ENCODE measurements at places on chromosomes 5 and 9.

GRCh38 chr5:160280384-160281095 is 31.8 kb downstream of the CCNJL start:
- no peak for DNase-seq

DNA sequence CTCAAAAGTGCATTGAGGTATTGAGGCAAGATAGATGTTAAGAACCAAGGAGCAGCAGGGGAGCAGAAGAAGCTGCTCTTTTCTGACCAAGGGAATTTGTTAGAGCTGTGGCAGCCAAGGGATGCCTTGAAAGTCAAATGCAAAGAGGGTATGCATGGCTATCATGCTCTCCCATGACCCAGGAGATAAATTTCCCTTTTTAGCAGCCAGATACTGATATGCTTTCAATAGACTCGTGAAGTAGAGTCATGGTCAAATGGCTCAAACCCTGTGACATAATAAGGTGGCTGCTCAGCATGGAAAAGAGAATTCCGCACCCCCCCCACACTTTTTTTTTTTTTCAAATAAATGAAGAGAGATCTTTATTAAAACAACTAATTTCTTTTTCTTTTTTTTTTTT is 180.9 kb upstream of the ACTBL2 start:
- DNase-seq = no peak

GRCh38 chr9:77019926-77020412 is 514 bp downstream of the FOXB2 start:
- no peak for DNase-seq

DNA sequence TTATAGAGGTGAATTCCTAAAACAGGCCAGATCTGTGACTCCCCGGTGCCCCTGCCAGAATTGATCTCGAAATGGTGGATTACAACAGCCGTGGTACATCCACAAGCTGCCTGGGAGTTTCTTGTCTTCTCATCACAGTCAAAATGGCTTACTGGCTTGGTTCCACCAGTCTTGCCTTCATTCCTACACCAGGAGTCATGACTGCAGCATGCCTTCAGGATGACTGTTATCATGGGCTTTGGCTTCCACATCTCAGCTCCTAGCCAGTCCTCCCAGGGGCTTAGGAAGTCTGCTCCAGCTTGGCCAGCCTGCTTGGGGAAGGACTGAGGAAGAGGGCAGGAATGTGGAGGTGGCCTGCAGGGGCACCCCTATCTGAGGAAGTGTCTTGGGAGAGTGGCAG is 132.9 kb upstream of the NR3C1 start:
- DNase-seq = no peak

- DNase-seq = no peak
Observed at GRCh38 chr5:10987276-10987924, 226.4 kb upstream of the DAP start.

DNA sequence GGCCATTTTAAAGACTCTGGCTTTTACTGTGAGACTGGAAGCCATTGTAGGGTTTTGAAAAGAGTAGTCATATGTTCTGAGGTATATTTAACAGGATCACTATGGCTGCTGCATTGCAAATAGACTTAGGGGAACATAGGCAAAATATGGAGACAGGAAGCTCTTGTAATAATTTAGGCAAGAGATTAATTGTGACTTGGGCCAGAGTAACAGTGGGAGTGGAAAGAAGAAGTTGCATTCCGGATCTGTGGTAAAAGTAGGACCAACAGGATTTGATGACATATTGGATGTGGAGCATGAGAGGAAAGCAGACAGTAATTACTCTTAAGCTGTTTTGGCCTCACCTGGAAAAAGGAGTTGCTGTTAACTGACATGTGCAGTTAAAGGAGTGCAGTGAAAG is 85.6 kb downstream of the SMIM15 start:
- no peak for DNase-seq

DNA sequence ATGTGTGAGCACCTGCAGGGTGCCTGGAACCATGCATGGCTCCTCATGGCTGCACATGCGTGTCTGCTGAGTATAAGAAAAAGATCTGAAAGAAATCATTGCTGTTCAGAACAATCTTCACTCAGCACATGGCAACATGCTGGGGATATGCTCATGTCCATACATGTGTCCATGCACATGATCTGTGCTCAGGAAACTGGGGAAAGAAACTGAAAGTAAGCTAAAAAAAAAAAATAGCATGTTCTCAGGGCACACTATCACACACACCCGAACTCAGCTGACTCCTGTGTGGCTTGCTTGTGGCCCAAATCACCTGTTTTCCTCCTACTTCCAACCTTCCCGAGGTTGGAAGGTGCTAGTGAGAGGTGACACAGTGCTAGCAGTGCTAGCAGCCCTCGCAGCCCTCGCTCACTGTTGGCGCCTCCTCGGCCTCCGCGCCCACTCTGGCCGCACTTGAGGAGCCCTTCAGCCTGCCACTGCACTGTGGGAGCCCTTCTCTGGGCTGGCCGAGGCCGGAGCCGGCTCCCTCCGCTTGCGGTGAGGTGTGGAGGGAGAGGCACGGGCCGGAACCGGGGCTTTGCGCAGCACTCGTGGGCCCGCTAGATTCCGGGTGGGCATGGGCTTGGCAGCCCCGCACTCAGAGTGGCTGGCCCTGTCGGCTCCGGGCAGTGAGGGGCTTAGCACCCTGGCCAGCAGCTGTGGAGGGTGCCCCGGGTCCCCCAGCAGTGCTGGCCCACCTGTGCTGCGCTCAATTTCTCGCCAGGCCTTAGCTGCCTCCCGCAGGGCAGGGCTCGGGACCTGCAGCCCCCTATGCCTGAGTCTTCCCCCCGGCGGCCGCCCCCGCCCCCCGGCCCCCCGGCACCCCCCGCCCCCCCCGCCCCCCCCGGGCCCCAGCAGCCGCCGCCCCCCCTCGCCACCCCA is 76.0 kb downstream of the GADD45G start:
- no peak for DNase-seq

DNA sequence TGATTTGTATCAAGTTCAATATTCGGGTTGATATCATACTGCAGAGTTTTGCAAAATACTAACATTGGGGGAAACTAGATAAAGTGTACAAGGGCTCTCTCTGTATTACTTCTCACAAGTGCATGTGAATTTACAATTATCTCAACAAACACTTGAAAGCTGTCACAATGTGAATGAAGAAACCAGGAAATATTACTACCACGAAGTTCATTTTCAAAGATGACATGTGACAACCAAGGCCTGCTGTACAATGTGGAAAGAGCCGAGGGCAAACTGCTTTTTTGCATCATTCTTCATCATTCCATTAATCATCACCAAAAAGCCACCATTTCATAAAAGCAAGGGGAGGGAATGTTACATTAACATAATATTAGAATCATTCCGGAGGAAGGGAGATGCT is 310.0 kb downstream of the GLIS3 start:
- no peak for DNase-seq

GRCh38 chr9:87181670-87182069 is 234.4 kb upstream of the GAS1 start:
- no peak for DNase-seq

Measured in stimulated activated CD4-positive, alpha-beta T cell treated with anti-CD3 and anti-CD28 coated beads, Interleukin-4, amount 100 ng/mL, for 24 hours (primary cell).